ENCODE measurements at places on chromosomes 4 and X. TPM values are rescaled to one million over a fixed set of nuclear protein-coding genes. Genes with fewer than 3 reads are reported as not detected.

DNA sequence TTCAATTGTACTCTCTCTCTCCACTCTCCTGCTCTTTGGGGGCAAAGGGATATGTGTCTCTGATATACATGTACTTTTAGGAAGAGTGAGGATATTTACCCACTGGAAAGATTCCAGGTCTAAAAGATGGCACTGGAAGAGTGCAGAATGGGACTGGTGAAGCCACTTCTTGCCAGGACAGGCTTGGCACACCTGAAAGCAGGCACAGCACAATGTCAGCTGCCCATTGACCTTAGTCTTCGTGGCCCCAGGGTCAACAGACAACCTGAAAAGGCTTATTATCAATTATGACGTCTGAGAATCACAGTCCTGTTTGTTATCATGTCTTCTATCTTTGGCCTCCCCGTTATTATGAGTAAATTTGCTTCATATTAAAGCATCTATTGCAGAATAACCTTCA is 86.7 kb upstream of the PAK3 start:
- no peak for DNase-seq
- H3K27ac ChIP-seq, result no peak overlapping the region
- peaks cover 6% of the 10 kb centered on the region for H3K4me1 ChIP-seq

DNA sequence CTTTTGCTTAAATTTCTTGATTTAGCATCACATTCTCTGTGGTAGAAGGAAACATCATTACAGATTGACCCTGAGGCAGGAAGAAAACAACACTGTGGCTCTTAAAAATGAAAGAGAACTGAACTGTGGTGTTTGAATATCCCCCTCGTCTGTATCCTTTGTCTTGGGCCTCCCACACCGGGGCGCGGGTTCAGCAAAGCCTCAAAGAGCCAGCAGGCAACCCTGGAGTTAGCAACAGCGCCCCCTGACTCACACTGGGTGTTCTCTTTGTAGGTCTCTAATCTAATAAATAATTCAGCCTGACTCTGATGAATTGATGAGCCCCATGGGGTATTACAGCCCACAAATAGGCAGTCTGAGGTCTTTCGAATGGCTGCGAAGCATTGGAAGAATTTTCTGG is 46.1 kb upstream of the CTSO start:
- no peak overlapping the region for H3K27ac ChIP-seq
- DNase-seq, result peak; percentile 84
- no peaks in the 10 kb centered on the region for H3K4me1 ChIP-seq
- H3K36me3 ChIP-seq, result no peaks in the 10 kb centered on the region

DNA sequence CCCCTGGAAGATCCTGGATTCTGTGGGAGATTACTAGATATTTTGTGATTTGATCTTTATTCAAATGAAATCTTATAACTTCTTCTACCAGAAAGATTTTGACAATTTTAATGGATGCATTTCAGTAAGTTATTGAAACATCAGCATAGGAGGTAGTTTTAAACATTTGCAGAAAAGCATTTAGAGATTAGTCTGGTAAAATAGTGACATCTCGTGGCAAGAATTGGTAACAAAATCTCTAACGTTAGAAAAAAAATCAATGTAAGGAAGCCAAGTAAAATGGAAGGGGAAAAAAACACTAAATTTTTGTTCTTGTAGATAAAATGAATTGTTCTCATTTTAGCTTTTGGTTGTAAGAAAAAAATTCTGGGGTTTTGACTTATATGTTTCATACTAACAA is 73.3 kb downstream of the TASL start:
- H3K27ac ChIP-seq, result no peak overlapping the region
- no peaks in the 10 kb centered on the region for H3K4me1 ChIP-seq
- no peaks in the 10 kb centered on the region for H3K36me3 ChIP-seq
- no peak for DNase-seq

- H3K27ac ChIP-seq, result no peak overlapping the region
- H3K36me3 ChIP-seq, result no peaks in the 10 kb centered on the region
- no peaks in the 10 kb centered on the region for H3K27me3 ChIP-seq
- DNase-seq, result no peak
Measured at GRCh38 chrX:36364262-36364661, 444.7 kb downstream of the CFAP47 start.

- no peak for DNase-seq
- H3K4me1 ChIP-seq, result no peaks in the 10 kb centered on the region
- H3K27ac ChIP-seq, result no peak overlapping the region
- no peaks in the 10 kb centered on the region for H3K36me3 ChIP-seq
- H3K27me3 ChIP-seq, result no peaks in the 10 kb centered on the region
Measured at GRCh38 chr4:27702730-27703431, 842.2 kb downstream of the STIM2 start.

- no peaks in the 10 kb centered on the region for H3K4me1 ChIP-seq
- no peaks in the 10 kb centered on the region for H3K27me3 ChIP-seq
- no peak overlapping the region for H3K4me3 ChIP-seq
- no peaks in the 10 kb centered on the region for H3K36me3 ChIP-seq
- no peak for DNase-seq
Measured at GRCh38 chrX:70042399-70043371, 7.1 kb downstream of the AWAT2 start.

- H3K4me1 ChIP-seq, result peaks cover 80% of the 10 kb centered on the region
- DNase-seq, result no peak
- peak overlapping the region; percentile 93 for H3K27ac ChIP-seq
- peak overlapping the region; percentile 66 for H3K4me3 ChIP-seq
Measured at GRCh38 chr4:112898357-112899141, 150.9 kb upstream of the ANK2 start.

The KLB gene
- not detected for total RNA-seq

- no peak overlapping the region for H3K27ac ChIP-seq
- H3K4me1 ChIP-seq, result no peaks in the 10 kb centered on the region
- no peaks in the 10 kb centered on the region for H3K36me3 ChIP-seq
- no peak for DNase-seq
- H3K4me3 ChIP-seq, result no peak overlapping the region
Measured at GRCh38 chrX:14630733-14631132, 101.4 kb downstream of the GLRA2 start.

The GAGE2A gene
- not detected for total RNA-seq

The FAM47E gene
- total RNA-seq, result 2.9 TPM

DNA sequence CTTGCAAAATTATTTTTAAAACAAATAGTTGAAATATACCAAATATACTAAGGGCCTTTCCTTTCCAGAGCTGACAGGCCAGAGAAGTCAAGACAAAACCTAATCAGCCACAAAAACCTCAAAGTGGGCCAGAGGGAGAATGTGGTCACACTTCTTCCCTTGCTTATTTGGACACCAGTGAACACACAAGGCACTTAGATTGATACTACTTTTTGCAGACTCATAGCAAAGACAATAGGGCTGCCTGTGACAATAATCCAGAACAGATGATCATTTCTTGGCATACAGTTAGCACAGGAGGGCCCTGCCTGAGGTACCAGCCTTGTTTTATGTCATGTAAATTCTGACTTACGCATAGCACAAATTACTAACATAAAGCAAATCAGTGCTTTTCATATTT is 215.7 kb upstream of the NEIL3 start:
- no peaks in the 10 kb centered on the region for H3K36me3 ChIP-seq
- no peak overlapping the region for H3K27ac ChIP-seq
- no peak overlapping the region for H3K4me3 ChIP-seq
- DNase-seq, result no peak
- no peaks in the 10 kb centered on the region for H3K27me3 ChIP-seq

DNA sequence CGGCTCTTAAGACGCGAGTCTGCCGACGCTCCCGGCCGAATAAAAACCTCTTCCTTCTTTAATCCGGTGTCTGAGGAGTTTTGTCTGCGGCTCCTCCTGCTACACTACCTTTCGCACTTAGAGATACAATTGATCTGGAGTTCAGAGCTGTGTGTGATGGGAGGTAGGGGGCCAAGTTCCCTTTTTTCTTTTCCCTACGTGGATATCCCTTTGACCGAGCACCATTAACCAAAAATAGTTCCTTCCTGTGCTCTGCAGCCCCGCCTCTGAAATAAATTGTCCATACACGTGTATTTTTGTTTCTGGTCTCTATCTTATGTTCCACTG is 555 bp upstream of the PGM2 start:
- H3K27me3 ChIP-seq, result peaks cover 11% of the 10 kb centered on the region
- DNase-seq, result no peak
- no peaks in the 10 kb centered on the region for H3K36me3 ChIP-seq
- peak overlapping the region; percentile 97 for H3K4me3 ChIP-seq
- H3K4me1 ChIP-seq, result peaks cover 4% of the 10 kb centered on the region

- no peak for DNase-seq
- H3K36me3 ChIP-seq, result no peaks in the 10 kb centered on the region
- H3K27me3 ChIP-seq, result peaks cover 5% of the 10 kb centered on the region
- peaks cover 7% of the 10 kb centered on the region for H3K4me1 ChIP-seq
Measured at GRCh38 chr4:153189016-153189801, 15.0 kb upstream of the TRIM2 start.

DNA sequence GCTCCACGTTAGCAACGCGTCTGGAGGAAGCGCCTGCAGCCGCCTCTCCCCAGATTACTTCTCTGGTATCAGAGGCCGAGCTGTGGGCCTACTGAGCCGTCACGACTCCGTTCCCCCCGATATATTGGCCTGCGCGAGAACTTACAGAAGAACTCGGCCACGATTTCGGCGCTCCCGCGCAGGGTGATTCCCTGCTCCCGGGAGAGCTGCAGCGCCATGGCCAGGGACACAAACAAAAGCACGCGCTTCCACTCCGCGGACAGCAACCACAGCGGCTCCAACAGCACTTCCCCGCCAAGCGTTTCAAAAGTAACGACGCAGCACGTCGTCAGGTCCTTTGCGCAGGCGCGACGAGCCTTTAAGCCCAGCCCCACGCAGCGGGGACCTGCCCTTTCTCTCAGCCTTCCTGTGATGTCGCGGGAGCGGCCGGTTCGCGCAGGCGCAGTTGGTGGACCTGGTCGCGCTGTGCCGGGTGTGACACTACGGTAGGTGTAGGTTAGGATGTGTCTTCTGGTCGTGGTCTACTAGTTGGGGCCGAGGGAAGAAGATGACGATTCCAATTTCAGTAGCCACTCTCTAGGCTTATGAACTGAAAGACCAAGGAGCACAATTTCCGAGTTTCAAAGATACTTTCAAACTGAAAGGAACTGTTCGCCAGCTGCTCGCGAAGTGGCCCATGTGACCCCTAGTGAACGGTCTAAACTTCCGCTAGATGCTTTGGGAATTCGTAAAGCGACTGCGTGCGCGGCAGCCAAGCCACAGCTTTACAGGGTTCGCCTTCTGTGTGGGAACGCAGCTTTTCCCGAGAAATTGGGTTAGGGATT is at the start of gene MAD2L1:
TSS of gene MAD2L1 (minus strand) at position 332 of the 824 bp plus-strand sequence. CDS start at position 218, 114 bp downstream.
- peak within 1 kb of the TSS; percentile 98 for H3K4me3 ChIP-seq
- no peaks in the 10 kb centered on the region for H3K36me3 ChIP-seq
- H3K27me3 ChIP-seq, result peaks cover 7% of the 10 kb centered on the region
- H3K27ac ChIP-seq, result peak within 1 kb of the TSS; percentile 90

All from glutamatergic neuron (in vitro differentiated cells).